ENCODE measurements at places on chromosomes 2 and 18.

DNA sequence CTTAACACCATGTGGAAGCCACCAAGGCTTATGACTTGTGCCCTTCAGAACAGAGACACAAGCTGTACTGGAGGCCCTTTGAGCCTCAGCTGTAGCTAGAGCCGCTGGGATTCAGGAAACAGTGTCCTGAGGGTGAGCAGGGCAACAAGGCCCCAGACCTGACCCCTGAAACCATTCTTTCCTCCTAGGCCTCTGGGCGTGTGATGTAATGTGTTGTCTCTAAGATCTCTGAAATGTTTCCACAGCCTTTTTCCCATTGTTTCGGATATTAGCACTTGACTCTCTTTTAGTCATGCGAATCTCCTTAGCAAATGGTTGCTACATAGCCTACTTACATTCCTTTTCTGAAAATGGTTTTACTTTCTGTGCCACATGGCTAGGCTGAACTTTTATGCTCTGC is 114.9 kb downstream of the CD8B2 start:
- DNase-seq: no peak

DNA sequence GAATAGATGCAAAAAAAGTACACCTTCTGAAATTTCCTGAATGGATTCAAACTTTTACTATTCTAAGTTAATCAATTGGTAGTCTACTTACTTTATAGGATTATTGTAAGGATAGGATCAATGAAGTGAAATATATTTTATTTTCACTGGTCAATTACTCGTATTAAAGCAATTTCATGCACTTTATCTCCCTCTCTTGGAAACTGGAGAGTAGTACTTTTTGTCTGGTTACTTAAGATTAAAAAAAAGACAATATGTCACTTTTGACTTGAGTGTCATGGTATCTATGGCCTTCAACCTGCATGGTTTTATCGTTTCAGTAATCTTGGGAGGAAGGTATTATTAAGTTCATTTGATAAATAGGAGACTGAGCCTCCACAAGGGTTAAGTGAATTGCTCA is 1.0 kb upstream of the KYNU start:
- DNase-seq: no peak

DNA sequence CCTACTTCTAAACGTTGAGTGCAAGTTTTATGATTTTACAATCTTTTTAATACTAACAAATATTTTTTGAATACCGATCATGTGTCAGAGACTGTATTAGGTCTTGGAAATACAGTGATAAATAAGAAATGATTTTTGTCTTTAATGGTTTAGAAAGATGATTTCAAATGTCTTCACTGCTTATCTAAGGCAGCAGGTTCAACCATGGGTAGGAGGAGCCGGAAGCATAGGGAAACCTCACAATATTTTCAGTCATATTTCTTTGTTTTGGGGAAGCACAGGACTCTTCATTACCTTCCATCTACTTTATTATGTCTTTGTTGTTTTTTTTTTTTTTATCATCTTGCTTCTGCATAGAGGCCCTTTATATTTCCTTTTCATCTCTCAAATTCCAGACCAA is 165.2 kb upstream of the EPC2 start:
- no peak for DNase-seq

GRCh38 chr2:40285391-40285790 is 166.5 kb downstream of the SLC8A1 start:
- DNase-seq: no peak

DNA sequence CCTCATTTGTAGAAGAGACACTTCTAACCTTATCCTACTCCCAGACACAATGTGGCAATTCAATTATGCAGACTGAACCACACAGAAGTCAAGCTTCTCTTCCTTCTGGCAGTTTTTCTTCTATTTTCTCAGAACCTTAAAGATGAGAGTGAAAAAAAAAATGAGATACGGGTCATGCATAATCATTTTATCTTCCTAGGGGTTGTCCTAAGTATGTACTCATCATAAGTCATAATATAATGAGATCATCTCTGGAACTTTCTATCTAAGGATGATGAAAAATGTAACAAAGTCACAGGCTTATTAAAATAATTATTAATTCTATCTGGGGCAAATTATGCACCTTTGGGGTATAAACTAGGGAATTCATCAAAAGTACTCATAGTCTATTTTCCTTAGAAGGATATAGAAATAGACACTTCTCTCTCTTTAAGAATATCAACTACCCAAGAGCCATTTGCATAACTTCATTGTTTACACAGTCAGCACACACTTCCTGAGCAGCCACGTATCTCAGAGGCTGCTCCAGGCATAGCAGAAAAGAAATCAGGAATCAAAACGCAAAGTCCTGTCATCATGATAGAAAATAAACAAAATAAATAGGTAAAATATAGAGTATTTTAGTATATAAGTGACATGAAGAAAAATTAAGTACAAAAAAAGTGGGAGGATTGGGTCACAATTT is 345.9 kb upstream of the SPHKAP start:
- no peak for DNase-seq

GRCh38 chr2:46351098-46351749 is 54.0 kb downstream of the EPAS1 start:
- DNase-seq: no peak

- no peak for DNase-seq
Measured at GRCh38 chr18:42039396-42039795, 84.4 kb downstream of the PIK3C3 start.

GRCh38 chr2:11752906-11753305 is 6.5 kb downstream of the LPIN1 start:
- DNase-seq: peak; percentile 11

DNA sequence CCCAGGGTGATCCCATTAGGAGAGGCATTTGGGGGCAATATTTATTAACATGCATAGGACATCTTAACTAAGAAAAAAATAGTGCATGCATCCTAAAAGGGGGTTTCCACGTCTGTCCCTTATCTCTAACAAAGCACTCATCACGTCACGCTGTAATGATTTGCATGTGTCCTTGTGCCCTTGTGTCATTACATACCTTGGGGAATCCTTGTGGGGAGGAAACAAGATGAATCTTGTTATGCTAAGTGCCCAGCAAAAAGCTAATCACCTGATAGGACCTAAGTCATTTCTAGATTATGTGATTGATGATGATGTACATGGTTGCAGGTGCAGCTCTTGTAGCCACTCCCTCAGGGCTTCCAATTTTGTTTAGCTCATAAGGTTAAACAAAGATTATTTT is 250.9 kb downstream of the FBXO15 start:
- DNase-seq: no peak

- no peak for DNase-seq
Measured at GRCh38 chr2:161017780-161018470, 142.3 kb upstream of the TANK start.

- DNase-seq: no peak
Measured at GRCh38 chr2:8247905-8248622, 433.8 kb upstream of the ID2 start.

GRCh38 chr18:62282188-62282629 is 42.9 kb upstream of the TNFRSF11A start:
- DNase-seq: no peak

- no peak for DNase-seq
Measured at GRCh38 chr2:64700133-64700809, 46.6 kb upstream of the SERTAD2 start.

DNA sequence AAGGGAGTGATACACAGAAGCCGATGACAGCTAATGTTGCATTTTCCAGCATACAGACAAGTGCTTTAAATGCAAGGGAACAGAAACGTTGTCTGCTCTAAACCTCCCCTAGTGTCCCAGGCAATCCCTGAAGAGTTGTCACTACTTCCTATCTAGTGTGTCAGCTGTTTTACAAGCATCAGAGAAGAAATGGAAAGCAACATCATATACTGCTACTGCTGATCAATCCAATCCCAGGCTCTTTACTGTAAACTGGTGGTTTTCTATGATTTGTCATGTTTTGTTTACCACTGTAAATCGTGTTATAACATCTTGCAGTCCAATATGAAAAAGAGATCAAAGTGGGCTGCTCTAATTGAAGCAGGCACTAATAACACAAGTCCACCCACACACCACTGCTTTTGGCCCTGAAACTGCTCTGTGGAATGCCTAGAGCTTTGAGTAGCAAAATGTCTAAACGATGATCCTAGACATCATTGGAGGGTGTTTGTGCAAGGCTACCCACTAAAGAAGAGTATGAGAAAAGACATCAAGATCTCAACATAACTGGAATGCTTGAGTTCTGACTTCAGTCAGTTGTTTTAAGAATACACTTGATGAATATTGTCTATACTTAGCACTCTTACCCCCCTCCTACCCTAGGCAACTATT is 18.1 kb upstream of the ROCK1 start:
- no peak for DNase-seq

- no peak for DNase-seq
Measured at GRCh38 chr18:36706134-36706881, 122.5 kb downstream of the TPGS2 start.

DNA sequence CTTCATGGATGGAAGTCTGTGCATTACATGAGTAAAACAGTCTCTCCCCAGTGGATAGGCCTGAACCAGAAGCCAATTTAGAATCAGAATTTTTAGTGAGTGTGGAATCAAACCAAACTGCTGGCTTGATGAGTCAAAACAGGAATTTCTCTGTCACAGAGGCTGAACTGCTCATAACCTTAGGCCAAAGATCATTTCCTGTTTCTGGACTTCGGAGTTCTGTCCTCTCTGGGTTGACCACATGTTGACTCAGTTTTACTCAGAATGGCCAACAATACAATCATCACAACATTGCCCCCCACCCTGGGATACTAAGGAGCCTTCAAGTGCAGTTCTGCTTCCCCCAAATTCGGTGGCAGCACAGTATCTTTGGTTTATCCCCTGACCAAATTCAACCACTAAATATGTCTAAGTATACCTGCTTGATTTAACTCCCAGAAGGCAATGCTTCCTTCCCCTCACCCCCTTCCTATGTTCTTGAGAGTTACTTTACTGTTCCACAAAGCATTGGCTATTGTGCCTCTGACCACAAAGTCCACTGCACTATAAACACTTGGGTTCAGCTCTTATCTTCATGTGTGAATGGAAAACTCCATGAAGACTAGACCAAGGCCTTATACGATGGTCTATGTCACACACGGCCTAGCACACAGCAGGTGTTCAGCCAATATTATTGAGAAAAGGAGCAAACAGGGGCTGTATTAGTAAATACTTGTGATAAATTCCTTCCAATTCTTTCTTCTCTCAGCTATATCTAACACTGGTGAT is 67.8 kb downstream of the NXPH2 start:
- DNase-seq: no peak

- no peak for DNase-seq
Measured at GRCh38 chr2:55010915-55011314, 39.3 kb downstream of the RTN4 start.

- DNase-seq: no peak
Measured at GRCh38 chr18:42275138-42275535, 320.1 kb downstream of the PIK3C3 start.

DNA sequence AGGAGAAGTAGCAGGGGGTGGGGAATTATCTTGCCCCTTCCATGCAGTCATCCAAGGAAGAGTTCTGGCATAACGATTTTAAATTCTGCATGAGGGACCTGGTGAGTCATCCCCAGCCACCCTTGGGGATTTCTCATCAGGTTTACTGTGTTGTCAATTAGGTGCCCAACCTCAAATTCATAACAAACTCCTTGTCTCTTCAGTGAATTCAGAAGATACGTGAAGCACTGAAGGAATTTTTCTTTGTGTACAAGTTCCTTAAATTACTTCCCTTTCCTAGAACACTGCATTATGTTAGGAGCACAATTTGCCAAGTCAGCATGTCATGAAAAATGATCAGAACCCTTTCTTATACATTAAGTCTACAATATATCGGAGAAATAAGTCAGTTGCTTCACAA is 70.8 kb upstream of the NOSTRIN start:
- DNase-seq: peak; percentile 9

- no peak for DNase-seq
Measured at GRCh38 chr18:80127635-80128034, 18.6 kb downstream of the ADNP2 start.

GRCh38 chr2:175852879-175853615 is 149.0 kb downstream of the LNPK start:
- DNase-seq: no peak

GRCh38 chr2:204654669-204655068 is 109.4 kb downstream of the PARD3B start:
- DNase-seq: no peak

DNA sequence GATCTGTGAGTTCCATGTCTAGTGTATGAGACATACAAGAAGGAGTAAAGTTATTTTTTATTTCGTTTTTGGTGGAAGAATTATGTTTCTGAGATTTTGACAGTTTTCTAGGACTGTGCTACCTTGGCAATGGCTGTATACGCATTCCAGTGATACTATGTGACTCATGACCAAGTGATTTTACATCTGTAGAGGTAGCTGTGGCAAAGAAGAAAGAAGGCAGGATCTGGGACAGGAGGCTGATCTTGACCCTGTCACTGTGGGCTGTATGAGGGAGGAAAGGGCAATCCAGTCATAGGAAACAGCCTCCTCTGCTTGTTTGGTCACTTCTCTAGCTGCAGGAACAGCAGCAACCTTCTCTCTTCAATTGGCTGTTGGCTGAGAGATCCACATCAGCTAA is 44.0 kb upstream of the PDCL3 start:
- no peak for DNase-seq

- no peak for DNase-seq
Measured at GRCh38 chr2:46538393-46538792, 59.0 kb downstream of the TMEM247 start.

DNA sequence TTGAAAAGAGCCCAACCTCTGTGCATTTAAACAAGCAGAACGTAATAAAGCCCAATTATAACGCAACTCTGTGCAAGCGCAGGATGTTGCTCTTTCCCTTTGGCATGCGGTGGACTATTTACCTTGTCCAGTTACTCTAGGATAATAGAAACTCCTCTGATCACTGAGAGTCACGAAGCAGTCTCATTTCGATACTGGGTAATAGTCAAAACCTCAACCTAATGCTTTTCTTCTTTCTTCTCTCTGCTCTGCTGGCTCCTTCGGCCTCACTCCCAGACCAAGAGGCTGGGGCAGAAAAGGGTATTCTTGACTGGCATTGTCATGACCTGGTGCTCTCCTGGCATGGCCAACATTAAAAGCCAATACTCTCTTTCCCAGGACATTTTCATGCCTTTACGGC is 89.7 kb upstream of the GCFC2 start:
- DNase-seq: no peak

GRCh38 chr2:138071720-138072719 is 107.7 kb downstream of the HNMT start:
- DNase-seq: peak; percentile 65
